ENCODE measurements at places on chromosomes 1 and 21. TPM values are rescaled to one million over a fixed set of nuclear protein-coding genes. Genes with fewer than 3 reads are reported as not detected.

The AIRE gene
- not detected for total RNA-seq

The MPL gene
- total RNA-seq, result not detected

The CLCA4 gene
- not detected for total RNA-seq

The STMN1 gene
- total RNA-seq, result 98.2 TPM

The FCRL6 gene
- total RNA-seq, result not detected

The C1orf87 gene
- total RNA-seq, result not detected
